ENCODE measurements at places on chromosomes 3 and 15.

DNA sequence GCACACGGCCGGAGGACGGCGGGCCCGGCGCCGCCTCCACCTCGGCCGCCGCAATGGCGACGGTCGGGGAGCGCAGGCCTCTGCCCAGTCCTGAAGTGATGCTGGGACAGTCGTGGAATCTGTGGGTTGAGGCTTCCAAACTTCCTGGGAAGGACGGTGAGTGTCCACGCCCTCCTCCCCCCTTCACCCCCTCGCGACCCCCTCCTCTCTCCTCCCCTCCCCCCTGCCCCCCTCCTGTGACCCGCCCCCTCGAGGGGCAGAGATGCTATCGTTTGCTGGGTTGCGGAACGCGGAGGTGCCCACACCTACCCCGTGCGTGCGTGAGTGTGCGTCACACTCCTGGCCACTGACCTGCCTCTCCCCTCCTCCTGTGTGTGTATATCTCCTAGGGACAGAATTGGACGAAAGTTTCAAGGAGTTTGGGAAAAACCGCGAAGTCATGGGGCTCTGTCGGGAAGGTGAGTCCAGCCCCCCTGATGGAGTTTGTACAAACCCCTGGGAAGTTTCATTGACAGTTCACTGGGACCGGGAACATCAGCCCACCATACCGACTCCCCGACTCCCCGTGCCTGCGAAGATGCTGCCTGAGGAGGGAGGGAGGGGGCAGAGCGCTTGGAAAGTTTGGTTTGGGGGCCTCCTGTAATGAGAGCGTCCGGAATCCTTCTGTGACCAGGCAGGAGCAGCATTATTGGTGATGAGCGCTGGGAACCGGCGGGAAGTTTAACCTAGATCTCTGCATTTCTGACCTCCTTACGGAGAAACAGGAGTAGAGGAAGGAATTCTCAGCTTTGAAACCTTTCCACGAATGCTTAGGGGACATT is 795 bp upstream of the SCAANT1 start:
- no peaks in the 10 kb centered on the region for H3K27me3 ChIP-seq
- peaks cover 42% of the 10 kb centered on the region for H3K36me3 ChIP-seq
- peaks cover 64% of the 10 kb centered on the region for H3K4me1 ChIP-seq
- H3K4me3 ChIP-seq = peak overlapping the region; percentile 87
- peak; percentile 55 for DNase-seq

DNA sequence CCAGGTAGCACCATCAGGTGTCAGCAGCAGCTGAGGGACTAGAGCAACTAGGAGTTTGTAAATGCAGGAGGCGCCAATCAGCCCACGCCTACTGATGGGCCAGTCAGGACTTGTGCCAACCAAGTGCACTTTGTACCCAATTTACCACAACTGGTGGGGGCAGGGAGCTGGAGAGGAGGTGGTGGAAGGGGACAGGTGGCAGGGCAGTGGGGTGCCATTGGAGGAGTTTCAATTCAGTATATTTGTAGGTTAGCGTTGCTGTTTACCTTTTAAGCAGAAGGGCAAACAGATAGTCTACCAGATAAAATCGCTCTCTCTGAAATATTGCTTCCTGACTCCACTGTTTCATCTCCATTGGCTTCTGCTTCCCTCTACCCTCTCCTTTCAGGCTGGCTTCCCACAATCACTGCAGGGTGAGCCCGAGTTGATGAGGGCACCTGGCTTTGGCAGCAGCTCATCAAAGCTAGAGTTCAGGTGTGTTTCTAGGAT is 75.7 kb downstream of the TRIM69 start:
- DNase-seq = no peak
- H3K4me3 ChIP-seq = no peak overlapping the region
- peaks cover 7% of the 10 kb centered on the region for H3K27me3 ChIP-seq
- H3K27ac ChIP-seq = no peak overlapping the region
- H3K4me1 ChIP-seq = peaks cover 7% of the 10 kb centered on the region

- no peak overlapping the region for H3K27ac ChIP-seq
- H3K4me3 ChIP-seq = no peak overlapping the region
- H3K4me1 ChIP-seq = peaks cover 69% of the 10 kb centered on the region
- H3K36me3 ChIP-seq = no peaks in the 10 kb centered on the region
- no peaks in the 10 kb centered on the region for H3K27me3 ChIP-seq
Measured at GRCh38 chr15:63491979-63492378, 12.4 kb upstream of the USP3 start.

DNA sequence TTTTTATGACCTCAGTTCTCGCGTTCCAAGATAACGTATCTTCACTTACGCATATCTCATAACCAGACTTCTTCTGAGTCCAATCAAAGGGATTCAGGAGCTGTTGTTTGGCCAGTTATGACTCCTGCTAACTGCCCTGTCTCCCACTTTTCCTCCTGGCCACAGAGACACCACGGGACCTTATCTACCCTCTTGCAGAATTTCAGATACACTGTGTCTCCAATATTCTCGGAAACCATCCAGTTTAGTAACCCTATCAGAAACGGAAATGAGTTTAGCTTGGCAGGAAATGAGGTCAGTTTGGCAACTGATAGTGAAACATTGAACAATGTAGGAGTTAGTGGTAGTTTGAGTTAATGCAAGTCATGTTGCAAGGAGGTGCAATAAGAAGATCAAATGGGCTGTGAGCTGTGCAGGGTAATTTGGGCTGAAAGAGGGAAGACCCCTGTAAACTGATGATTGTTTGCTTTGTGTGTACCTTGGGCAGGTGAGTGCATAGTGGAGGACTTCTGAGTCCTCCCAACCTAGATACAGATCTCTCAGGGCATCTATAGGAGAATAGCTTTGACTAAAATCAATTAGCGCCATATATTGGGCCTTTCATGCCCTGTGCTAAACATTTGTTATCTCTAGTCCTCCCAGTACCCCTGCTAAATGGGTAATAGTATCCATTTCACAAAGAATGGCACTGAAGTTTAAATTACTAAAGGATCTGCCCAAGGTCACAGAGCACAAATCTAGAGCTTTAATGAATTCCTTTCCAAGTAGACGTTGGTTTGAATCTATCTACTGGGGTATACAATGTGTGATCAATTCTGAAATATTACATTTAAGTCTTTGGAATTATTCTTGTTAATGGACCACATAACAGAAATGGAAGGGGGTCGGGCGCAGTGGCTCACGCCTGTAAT is 41.3 kb upstream of the PIK3CB start:
- no peak overlapping the region for H3K4me3 ChIP-seq
- peaks cover 2% of the 10 kb centered on the region for H3K27me3 ChIP-seq
- no peak for DNase-seq
- peaks cover 7% of the 10 kb centered on the region for H3K4me1 ChIP-seq
- no peak overlapping the region for H3K27ac ChIP-seq

- no peak overlapping the region for H3K4me3 ChIP-seq
- H3K36me3 ChIP-seq = peaks cover 29% of the 10 kb centered on the region
- no peaks in the 10 kb centered on the region for H3K27me3 ChIP-seq
- DNase-seq = no peak
Measured at GRCh38 chr3:47296562-47297302, 14.0 kb downstream of the KLHL18 start.
